HT1080 (cell line): ENCODE measurements at places on chromosomes 6 and 20. TPM values are rescaled to one million over a fixed set of nuclear protein-coding genes. Genes with fewer than 3 reads are reported as not detected.
A peak's percentile ranks its signal among the peaks of the same experiment; 100 is the strongest.

DNA sequence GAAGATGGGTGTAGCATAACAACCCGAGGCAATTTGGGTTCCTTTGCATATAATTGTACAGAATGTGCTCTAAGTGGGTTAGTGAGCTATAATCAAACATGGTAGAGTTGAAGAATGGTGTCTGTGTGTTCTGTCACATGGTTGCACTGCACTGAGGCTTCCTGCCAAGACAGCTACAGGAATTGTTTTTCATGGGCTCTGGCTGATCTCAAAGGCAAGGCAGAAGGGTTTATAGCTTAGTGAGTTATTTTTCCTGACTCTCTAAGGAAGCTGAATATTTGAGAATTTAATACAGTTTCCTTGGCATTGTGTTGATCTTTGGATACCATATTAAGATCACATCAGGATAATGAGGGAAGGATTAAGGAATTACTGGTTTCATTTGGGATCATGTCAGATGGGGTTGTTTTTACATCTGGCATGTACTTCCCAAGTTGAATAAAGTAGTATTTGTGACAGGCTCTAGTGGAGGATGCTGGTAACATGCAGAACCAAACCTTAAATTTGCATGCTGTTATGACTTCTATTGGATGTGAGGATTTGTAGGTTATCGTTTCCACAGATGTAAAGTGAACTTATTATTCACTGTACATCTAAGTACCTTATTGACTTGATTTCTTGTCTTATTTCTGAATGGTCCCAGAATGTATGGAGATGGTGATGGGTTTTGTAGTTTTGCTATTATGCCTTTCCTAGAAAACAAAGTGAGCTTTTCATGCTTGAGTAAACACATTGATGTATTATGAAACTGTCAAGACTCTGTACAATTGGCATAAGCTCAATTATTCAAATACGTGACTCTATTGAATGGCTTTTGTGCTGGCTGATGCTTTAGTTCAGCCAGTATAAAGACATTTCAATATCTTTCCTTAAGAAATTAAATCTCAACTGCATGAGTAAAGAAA is 43.3 kb downstream of the LRRC1 start:
- DNase-seq, result no peak

DNA sequence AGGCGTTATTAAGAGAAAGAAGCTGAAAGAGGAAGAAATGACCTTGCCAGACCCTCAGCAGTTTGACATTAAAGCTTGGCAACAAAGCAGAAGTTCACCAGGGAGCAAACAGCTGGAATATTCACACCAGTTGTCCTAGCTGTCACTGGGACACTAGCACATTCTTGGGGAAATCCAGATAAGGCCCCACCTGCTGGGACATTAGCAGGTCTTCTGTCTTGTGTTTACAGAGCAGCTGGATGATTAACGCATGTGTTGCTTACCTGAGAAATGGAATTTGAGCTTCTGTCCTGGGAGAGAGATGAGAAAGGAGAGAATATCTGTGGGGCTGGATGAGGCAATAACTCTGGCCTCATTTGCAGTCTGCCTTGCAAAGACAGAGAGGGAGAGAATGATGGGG is 137.6 kb upstream of the RIN2 start:
- DNase-seq, result no peak

DNA sequence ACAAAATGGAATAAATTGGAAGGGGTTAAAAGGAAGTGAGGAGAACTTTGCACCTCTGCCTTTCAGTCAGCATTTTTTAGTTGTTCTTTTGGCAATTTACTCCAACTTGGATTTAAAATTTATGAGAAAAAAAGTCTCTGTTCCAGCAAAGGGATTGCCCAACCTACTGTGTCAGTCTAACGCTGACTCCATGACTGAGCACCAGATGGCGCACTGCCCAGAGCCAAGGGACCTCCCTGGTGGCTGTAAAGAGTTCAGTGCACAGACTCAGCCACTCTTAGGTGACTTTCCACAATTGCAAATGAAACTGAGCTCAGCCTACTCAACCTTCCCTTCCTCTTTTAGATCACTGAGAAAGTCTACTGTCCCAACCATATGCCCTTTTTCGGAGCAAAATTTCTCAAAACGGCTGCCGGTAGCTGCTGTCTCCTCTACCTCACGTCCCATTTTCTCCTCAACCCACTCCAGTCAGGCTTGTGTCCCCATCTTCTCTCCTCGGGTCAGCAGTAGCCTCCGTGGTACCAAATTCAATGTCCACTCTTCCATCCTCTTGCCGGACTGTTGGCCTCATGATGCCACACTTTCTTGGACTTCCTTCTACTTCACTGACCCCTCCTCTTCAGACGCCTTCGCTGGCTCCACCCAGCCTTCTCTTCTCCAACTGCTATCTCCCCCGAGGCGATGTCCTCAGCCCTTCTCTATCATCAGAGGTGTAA is 38.7 kb downstream of the GSTA2 start:
- DNase-seq, result no peak

- DNase-seq, result no peak
These were observed 137.0 kb downstream of the MRPL14 start for GRCh38 chr6:43990275-43990626.

GRCh38 chr20:5643936-5644335 is 106.3 kb upstream of the SHLD1 start:
- no peak for DNase-seq

- peak; percentile 83 for DNase-seq
These were observed 56.2 kb upstream of the EPB41L1 start for GRCh38 chr20:36098364-36098763.

DNA sequence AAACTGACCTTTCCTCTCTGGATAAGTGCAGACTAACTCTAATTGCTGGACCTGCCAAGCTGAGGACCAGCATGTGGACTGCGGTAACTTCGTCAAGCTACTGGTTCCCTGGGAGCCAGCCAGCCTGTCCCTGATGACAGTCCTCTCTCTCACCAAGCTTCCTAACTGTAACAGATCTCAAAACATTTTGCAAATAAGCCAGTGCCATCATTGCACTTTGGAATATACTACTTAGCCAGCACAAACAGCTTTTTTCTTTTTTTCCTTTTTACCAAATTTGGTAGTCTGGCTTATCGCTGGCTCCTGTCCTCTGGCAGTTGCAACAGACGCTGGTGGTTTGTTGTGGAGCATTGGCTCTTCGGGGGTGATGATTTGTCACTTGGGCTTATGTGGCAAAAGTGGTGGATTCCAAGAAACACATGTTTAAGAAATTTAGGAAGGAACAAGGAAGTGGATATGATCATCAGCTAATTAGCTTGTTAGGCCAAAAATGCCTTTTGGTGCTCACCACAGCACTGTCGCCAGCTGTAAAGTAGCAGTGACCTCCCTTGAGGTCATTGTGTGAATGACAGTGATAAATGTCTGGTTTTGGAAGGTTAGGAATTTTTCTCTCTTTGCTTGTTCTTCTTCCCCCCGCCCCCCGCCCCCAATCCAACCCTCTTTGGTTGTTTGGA is 171.7 kb downstream of the CLIC5 start:
- no peak for DNase-seq

GRCh38 chr6:147389463-147389862 is 119.0 kb upstream of the SAMD5 start:
- DNase-seq, result no peak

- no peak for DNase-seq
These were observed 149.7 kb downstream of the TFAP2C start for GRCh38 chr20:56778765-56779195.

DNA sequence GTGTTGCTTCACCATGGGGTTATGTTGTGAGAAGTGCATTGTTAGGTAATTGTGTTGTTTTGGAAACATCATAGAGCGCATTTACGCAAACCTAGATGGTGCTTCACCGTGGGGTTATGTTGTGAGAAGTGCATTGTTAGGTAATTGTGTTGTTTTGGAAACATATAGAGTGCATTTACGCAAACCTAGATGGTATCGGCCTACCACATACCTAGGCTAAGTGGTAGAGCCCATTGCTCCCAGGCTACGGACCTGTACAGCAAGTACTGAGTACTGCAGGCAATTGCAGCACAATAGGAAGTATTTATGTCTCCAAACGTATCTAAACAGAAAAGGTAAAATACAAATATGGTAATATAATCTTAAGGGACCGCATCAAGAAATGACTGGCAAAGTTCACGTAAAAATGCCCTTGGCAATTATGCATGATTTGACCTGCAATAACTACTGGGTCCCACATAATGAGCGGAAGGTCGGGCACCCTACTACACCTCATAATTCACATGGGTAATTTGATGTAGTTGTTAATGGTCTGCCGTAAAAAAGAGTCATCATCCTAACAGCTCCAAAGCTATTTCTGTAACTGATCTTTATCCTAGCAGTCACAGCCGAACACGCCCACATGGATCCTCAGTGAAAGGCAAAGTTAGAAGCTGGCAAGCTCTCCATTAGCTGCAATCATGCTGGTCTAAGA is 76.0 kb downstream of the RSPH3 start:
- DNase-seq, result no peak

Gene GPR6
- not detected in 2 replicates for total RNA-seq

Gene LAMA5
- total RNA-seq, result 12.1 and 20.1 TPM in 2 replicates

Gene GSTA3
- not detected in 2 replicates for total RNA-seq

Gene STMND1
- not detected in 2 replicates for total RNA-seq

Gene DLL1
- total RNA-seq, result 1.3 and 1.4 TPM in 2 replicates

Gene LCA5
- 0.33 and 0.37 TPM in 2 replicates for total RNA-seq

Gene HTR1E
- not detected in 2 replicates for total RNA-seq

Gene SASH1
- total RNA-seq, result 7.5 and 11.6 TPM in 2 replicates
